ENCODE measurements at places on chromosomes 12 and 14. TPM values are rescaled to one million over a fixed set of nuclear protein-coding genes. Genes with fewer than 3 reads are reported as not detected.

The GOLT1B gene
- 84.1 TPM for total RNA-seq

The EEF1AKMT3 gene
- 5.0 TPM for total RNA-seq

The LAG3 gene
- total RNA-seq, result 1.9 TPM

The PELI2 gene
- total RNA-seq, result 0.73 TPM

The BIN2 gene
- total RNA-seq, result 0.09 TPM

The TAS2R14 gene
- total RNA-seq, result 0.68 TPM

The FAM234B gene
- total RNA-seq, result 4.7 TPM

The STAB2 gene
- not detected for total RNA-seq

The ARHGDIB gene
- total RNA-seq, result 0.79 TPM

The NTF3 gene
- total RNA-seq, result not detected

The PTCSC3 gene
- total RNA-seq, result not detected

The FGF23 gene
- not detected for total RNA-seq

The GPR33 gene
- not detected for total RNA-seq

The ADAMTS20 gene
- total RNA-seq, result not detected

The ANKRD33 gene
- total RNA-seq, result not detected

Data from A549 treated with Hydrocortisone at 1 μM for 4 hours (cell line).